ENCODE measurements at places on chromosomes 7 and 10.

DNA sequence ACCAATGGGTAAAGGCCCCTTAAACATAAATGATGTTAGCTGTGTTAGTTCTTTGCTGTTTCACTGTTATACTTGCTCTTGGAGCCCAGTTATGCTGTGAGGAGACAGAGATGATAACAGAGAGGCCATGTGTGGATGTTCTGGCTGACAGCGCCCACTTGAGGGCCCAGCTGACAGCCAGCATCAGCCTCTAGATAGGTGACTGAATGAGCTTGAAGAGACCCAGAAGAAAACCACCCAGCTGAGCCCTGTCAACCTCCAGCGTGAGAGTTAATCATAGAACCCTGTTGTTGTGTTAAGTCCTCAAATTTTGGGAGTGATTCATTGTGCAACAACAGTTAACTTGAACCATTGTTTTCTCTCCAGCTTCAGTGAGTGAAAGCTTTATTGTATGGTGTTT is 91.7 kb downstream of the GLRX3 start:
- no peak for DNase-seq

DNA sequence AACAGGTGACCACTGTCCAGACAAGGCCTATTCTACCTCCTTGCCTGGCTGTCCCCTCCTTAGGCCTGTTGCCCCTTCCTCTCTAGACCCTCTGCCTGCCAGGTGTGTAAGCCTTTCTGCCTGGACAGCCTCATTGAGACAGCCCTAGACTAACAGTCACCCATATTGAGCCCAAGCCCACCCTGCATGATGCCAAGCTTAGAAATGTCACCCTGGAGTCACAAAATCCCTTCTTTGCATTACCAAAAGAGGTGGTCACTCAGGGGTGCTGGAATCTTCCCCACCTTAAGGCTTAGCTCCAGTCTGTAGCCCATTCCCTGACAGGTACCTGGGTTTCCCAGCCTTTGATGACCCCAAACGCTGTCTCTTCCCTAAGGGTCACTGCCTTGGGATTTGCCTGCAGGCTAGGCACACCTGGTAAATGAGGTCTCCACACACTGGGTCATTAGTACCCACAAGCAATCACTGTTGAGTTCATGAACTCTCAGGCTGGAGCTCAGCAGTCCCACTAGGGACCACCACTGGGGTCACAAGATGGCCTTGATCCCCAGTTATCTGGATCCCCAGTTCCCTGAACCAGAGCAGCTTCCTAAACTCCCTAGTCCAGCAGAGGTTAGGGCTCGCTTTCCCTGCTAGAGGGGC is 54.9 kb upstream of the CAMK2B start:
- no peak for DNase-seq

GRCh38 chr7:140512317-140513000 is 33.2 kb upstream of the MKRN1 start:
- no peak for DNase-seq

GRCh38 chr7:2202901-2203765 is 29.6 kb downstream of the MAD1L1 start:
- no peak for DNase-seq

DNA sequence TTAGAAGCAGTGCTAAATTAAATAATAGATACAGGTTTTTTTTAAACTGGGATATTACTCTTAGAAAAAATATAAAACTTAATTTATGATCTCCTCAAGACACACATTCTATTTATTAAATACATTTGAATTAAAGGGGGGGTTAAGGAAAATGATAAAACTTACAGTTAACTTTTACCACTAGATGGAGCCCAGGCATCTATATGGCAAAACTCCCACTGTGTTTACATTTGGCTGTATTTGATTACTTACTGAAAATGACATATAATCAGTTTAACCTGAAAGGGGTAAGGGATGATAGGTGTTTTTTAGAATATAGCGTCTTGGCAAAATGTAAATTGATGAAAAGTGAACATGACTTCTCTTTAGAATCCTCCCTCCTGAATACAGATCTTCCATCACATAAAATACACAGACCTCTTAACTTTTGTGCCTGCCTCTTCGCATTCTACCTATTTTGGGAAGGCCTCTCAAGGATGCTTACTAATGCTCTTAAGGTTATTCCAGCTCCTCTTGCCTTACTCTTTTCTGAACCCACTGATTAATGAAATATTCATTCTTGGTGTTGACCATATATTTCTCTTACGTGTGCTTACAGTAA is 235.7 kb downstream of the AGMO start:
- DNase-seq: no peak

GRCh38 chr7:50282813-50283605 is 21.5 kb upstream of the IKZF1 start:
- DNase-seq: no peak

DNA sequence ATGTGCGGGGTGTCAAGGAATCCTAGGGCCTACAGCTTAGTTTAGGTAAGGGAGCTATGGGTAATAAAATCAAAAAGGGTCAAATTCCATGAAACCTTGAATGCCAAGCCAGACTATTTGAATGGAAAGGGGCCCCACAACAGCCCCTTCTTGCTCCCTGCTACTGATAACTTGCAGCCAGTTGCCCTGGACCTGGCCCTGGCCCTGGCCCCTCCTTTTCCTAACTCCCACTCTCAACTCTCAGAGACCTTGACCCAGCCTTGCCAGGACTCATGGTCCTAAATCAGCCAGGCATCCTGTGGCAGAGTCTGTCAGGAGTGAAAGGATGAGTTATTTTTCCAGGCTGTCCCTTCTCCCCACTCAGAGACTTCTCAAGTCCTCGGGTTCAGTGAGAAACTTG is 5.9 kb downstream of the KCNIP2 start:
- no peak for DNase-seq

DNA sequence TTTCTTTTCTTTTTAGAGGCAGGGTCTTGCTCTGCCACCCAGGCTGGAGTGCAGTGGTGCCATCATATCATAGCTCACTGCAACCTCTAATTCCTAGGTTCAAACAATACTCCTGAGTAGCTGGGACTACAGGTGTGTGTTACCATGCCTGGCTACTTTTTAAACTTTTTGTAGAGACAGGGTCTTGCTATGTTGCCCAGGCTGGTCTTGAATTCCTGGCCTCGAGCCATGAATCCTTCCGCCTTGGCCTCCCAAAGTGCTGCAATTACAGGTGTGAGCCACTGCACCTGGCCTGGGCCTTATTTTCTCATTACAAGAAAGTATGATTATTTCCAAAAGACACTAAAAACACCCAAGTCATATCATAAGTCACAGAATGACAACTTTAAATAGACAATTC is 106.6 kb downstream of the CDK6 start:
- DNase-seq: no peak

DNA sequence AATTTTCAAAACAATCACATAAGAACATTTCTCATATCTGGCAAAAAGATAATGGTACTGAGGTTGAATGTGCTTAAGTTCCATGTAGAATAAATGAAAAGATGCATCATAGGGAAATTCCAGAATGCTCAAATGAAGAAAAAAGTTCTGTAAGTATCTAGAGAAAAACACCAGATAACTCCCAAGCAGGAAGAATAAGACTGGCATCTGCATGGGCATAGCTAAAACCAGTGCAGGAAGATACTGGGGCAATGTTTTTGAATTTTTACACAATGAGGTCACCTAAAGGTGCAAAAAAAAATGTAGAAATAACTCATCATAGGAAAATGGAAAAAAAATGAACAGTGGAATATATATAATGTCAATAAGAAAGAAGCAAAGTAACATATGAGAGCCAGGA is 275.2 kb downstream of the BAMBI start:
- DNase-seq: no peak

- DNase-seq: no peak
Measured at GRCh38 chr7:129468087-129468486, 33.9 kb downstream of the STRIP2 start.

DNA sequence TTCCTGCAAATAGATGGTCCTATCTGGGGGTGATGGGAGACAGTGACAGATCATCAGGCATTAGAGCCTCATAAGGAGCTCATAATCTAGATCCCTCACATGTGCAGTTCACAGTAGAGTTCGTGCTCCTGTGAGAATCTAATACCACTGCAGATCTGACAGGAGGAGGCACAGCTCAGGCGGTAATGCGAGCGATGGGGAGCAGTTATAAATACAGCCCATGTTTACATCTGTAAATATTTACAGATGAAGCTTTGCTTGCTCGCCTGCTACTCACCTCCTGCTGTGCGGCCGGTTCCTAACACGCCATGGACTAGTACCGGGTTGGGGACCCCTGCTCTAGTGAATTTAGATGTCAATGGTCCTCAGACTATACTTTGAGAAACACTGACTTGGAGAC is 17.0 kb upstream of the CDCA7L start:
- no peak for DNase-seq

GRCh38 chr7:145928937-145929336 is 187.7 kb upstream of the CNTNAP2 start:
- DNase-seq: no peak

- no peak for DNase-seq
Measured at GRCh38 chr7:2084331-2084730, 148.4 kb downstream of the MAD1L1 start.

- no peak for DNase-seq
Measured at GRCh38 chr7:99201027-99201426, 6.9 kb downstream of the KPNA7 start.

GRCh38 chr7:18288322-18289037 is 207.1 kb upstream of the HDAC9 start:
- no peak for DNase-seq

DNA sequence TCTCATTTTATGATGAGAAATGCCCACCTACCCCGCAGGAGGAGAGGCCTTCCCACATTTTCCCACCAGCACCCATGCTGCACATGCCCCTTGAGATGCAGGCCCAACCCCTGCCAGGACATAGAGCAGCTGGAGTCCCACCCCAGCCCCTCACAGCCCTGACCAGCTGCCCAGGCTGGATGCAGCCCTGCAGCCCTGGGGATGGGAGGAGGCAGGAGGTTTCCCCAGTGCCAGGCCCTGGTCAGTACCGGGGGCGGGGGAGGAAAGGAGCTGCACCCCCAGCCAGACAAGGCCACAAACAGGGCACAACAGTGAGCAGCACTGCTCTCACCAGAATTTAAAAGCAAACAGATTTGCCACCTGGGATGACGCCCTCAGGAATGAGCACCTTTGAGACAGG is 196.1 kb downstream of the PTPRN2 start:
- no peak for DNase-seq

GRCh38 chr7:51058764-51059163 is 257.8 kb downstream of the COBL start:
- no peak for DNase-seq

GRCh38 chr10:46272863-46273415 is 13.9 kb upstream of the ANTXRL start:
- DNase-seq: no peak

DNA sequence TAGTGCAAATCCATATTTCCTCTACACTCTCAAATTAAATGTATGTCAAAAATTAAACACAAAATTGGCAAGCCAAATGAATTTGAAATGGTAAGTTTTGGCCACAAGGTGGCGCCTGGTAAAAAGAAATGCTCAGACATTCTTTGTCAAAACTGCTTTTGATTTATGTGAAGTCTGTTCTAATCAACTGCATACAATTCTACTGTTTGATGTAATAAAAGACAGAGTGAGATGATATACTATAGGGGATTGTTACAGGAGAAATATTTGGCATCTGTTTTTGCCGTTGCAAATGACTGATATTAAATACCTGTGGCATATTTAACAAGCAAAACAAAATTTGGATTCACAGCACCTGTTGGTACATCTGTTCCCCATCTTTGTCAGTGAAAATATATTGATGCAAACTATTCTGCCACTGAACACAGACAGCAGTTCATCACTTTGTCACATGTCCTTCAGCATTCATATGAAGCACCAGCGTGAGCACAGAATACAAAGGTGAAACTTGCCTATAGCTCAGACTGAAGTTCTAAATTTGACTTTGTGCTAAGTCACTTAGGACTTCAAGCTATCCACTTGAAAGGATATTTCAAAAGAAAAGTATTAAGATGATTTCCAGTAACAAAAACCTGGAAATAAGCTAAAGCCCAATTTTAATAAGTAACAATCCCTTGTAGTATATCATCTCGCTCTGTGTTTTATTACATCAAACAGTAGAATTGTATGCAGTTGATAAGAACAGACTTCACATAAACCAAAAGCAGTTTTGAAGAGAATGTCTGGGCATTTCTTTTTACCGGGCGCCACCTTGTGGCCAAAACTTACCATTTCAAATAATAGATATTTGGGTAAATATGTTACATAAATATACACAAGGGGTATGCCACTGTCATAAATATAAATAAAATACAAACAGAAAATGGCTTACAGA is 10.2 kb upstream of the CH25H start:
- peak; percentile 42 for DNase-seq

DNA sequence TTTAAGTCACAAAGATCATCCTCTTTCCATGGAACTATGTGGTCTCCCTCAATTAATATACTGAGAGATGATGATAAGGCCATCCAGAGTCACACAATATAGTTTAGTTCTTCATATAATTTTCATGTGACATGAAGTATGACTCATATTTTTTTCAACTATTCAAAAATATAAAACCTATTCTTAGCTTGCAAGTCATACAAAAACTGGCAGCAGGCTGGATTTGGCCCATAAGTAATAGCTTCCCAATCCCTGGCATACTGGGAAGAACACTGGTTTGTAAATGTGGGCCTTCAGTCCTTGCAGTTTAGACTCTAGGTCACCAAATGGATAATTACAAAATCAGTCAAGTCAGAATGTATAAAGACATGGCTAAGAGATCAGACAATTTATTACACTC is 356.6 kb downstream of the PPP1R3A start:
- DNase-seq: no peak

DNA sequence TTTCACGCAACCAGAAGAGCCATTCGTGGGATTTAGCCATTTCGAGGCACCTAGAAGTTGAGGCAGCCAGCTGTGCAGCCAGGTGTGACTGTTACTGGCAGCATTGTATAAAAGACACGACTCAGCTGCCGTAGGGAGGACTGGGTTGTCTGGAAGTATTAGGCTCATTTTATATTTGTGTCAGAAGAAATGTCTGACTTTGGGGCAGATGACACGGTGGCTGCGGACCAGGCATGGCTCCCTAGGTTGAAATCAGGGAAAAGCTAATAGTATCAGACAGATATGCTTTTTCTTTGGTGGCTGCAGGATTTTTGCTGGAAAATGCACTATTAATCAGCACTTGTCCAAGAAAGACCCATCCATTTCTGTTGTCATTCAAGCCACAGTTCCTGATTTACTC is 4.2 kb upstream of the DPYSL4 start:
- no peak for DNase-seq

- DNase-seq: no peak
Measured at GRCh38 chr10:124999433-125000365, 57.8 kb downstream of the ZRANB1 start.

GRCh38 chr10:76717141-76717540 is 920.5 kb downstream of the KCNMA1 start:
- no peak for DNase-seq

GRCh38 chr7:45971661-45972175 is 50.6 kb upstream of the IGFBP3 start:
- no peak for DNase-seq

DNA sequence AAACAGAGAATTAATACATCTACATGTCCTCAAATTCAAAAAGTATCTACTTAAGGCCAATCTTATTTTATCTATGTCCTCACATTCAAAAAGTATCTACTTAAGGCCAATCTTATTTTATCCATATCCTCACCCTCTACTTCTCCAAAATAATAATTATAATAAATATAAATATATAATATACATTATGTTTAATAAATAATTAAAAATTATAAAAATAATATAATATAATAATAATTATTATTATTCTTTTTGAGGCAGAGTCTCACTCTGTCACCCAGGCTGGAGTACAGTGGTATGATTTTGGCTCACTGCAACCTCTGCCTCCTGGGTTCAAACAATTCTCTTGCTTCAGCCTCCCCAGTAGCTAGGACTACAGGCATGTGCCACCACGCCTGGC is 784.9 kb downstream of the DNAJB9 start:
- DNase-seq: no peak

Data from activated naive CD4-positive, alpha-beta T cell (primary cell).